DMS53 (cell line): ENCODE measurements at places on chromosomes 13 and 19.

DNA sequence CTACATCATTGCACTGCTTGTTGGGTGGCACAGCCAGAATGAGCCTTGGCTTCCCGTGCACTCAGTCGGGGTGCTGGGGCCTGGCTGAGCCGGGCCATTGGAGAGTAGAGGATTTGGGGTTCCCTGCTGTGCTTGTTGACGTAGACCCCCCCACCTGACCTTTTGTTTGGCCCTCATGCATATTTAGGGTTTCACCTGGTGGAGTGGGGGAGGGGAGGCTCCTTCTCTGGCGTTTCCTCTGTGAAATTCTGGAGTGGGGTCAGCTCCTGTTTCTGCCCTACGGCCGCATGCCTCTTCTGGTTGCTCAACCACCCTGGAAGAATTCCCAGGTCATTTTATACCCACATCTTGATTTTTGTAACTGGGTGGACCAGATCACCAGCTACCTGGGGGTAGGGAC lies 82.8 kb downstream of the SIPA1L3 start:
- DNase-seq = no peak

GRCh38 chr13:33231339-33231738 lies 54.2 kb downstream of the STARD13 start:
- DNase-seq = no peak

DNA sequence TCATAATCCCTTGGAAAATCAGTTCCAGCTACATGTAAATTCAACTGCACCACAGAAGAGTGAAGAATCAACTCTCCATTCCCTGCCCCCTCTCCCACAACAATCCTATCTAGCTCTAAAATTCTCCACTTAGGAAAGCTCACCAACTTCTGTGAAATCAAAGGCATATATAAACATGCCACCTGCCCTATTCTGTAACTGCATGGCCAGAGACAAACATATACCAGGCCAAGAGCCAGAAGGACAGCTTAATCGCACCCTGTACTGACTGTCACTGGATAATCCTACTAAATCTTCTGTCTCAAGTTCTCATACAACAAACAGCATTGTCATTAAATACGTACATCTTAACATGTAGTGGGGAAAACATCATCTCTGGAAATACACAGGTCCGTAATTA lies 58.2 kb upstream of the EEF1AKMT1 start:
- DNase-seq = no peak

DNA sequence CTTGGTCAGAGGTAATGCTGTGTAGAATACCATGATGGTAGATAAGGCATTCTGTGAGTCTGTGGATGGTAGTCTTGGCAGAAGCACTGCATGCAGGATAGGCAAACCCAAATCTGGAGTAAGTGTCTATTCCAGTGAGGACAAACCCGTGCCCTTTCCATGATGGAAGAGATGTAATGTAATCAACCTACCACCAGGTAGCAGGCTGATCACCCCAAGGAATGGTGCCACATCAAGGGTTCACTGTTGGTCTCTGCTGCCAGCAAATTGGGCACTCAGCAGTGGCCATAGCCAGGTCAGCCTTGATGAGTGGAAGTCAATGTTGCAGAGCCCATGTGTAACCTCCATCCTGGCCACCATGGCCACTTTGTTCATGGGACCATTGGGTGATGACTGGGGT lies 155.0 kb downstream of the RAP2A start:
- DNase-seq = peak; percentile 14

GRCh38 chr19:45005787-45006186 lies 4.5 kb downstream of the RELB start:
- no peak for DNase-seq

DNA sequence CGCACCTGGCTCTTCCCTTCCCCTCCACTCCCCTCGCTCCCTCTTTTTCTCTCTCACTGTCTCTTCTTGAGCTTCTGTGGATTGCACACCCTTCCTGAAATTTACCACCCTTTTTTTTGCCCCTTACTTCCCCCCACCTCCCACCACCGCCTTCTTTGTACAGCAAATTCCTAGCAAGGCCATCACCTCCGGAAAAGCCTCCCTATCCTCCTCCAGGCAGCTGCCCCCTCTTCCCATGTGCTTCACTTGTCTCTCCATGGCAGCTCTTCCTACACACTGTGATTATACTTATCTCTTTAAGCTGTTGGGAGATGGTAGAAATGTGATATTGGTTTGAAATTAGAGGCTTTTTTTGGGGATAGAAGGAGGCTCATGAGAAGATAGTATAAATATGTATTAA lies 28.3 kb upstream of the KCTD4 start:
- DNase-seq = no peak

DNA sequence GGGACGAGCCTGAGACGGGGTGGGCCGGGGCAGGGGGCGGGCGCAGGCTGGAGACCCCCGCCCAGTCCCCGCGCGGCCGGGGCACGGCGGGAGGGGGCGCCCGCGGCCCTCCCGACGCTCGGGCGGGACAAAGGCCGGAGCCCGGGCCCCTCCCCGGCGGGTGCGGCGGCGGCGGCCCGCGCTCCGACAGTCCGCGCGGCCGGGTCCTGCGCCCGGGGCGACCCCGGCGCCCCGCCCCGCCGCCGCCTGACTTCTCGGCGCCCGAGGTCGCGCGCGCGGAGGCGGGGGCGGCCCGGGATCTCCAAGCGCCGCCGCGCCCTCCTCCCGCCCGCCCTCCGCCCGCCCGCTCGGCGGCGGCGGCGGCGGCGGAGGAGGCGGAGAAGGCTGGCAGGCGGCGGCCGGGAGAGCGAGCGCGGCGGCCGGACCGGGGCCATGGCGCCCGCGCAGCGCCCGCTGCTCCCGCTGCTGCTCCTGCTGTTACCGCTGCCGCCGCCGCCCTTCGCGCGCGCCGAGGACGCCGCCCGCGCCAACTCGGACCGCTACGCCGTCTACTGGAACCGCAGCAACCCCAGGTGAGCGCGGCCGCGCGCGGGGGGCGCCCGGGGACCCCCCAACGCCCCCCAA lies at the start of gene EFNA2:
TSS of gene EFNA2 (plus strand) at position 137 of the 624 bp plus-strand sequence. CDS start at position 433, 296 bp downstream.
- DNase-seq = peak; percentile 49

- peak; percentile 22 for DNase-seq
These were observed 22.4 kb downstream of the ZNF329 start for GRCh38 chr19:58128041-58128685.

- peak; percentile 90 for DNase-seq
These were observed 540 bp downstream of the TMEM160 start for GRCh38 chr19:47047763-47048405.

- DNase-seq = peak; percentile 63
These were observed 3.5 kb downstream of the C19orf67 start for GRCh38 chr19:14081797-14082674.

GRCh38 chr13:59842507-59842906 lies 321.2 kb downstream of the DIAPH3 start:
- no peak for DNase-seq

DNA sequence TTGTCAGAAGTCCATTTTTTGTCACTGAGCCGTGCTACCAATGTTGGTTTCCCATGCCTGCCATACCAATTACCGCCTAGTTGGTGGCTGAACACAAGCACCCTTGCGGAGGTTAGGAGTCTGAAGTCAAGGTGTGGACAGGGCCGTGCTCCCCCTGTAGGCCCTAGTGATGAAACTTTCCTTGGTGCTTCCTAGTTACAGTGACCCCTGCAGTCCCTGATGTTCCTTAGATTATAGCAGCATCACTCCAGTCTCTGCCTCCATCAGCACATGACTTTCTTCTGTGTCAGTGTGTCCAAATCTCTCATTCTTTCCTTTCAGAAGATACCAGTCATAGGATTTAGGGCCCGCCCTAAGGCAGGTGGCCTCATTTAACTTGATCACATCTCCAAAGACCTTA lies 99.0 kb downstream of the MYO16 start:
- DNase-seq = no peak

DNA sequence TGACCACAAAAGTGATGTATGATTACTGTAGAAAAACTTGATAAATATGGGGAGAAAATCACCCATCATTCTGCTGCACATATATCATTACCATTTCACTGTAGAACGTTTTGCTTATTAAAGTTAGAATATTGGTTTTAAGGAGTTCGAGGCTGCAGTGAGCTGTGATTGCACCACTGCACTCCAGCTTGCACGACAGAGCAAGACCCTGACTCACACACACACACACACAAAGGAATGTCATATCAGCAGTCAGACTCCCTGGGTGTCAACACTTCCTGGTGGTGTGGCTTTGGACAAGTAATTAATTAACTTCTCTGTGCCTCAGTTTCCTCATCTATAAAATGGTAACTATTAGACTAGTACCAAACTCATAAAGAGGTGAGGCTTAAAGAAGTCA lies 11.3 kb upstream of the PNMA8A start:
- no peak for DNase-seq

GRCh38 chr19:831407-832369 lies 4.1 kb downstream of the AZU1 start:
- DNase-seq = no peak

DNA sequence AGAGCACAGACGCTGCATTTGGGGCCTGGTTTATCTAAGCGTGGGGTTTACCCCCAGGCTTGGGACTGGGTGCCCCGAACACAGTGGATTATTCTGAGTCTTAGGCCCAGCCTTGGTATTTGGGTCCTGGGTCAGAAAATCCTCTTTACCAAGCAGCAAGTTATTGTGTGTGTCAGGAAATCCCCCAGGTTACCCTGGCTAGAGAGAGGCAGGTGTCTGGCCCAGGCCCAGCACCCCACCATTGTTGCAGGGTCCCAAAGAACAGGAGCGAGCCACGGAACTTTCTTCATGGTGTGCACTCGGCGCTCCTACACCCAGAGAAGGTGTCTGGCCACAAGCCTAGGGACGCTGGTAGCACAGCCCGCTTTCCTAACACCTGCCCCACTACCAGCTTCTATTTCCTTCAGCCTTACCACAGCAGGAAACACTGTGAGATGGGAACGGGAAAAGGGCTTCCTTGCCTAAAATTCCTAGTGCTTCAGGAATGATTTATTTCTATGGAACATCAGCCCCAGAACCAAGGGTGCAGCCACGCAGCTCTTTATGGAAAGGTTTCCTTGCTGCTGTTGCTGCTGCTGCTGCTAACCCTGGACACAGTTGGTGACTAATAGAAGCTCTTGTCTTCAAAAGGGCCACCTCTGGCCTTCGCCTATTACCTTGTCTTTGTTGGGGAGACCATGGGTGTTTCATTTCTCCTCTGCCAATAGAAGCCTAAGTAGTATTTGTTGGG lies 7.4 kb upstream of the CDX2 start:
- DNase-seq = no peak

DNA sequence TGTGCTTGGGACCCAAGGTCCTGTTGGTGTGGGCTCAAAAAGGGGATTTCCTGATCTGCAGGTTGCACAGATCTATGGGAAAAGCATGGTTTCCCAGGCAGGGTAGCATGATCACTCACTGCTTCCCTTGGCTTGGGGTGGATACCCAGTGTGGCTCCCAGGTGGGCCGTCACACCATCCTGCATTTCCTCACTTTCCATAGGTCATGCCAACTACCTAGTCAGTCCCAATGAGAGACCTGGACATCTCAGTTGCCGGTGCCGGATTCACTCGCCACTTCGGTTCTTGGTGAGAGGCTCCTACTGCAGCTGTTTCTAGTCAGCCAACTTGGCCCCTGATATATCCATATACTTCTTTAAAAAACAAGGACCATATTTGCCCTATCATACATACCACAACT lies 503.0 kb downstream of the PCDH17 start:
- DNase-seq = no peak

DNA sequence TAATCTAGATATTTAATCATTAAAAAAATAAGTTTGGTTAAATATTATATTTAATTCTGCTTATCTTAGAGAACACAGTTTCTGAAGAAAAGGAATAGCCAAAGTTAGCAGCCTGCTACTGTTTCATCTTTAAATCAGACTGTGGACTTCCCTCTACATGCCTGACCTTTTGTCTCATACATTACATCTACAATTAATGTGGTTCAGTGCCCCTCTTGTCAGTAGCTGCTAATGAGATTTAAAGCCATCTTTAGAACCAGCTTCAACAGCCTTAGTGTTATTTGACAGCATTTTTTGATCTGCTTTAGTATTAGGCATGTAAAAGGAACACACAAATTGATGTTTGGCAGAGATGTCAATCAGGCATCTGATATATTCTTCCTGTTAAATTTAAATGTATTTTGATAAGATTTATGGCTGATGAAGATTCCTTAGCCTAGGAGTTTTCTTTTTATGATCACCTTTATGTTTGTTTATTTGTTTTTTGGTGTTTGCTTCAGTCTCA lies 1925.8 kb upstream of the PRR20A start:
- DNase-seq = no peak

- no peak for DNase-seq
These were observed 1545.1 kb upstream of the PCDH20 start for GRCh38 chr13:62960723-62961122.

DNA sequence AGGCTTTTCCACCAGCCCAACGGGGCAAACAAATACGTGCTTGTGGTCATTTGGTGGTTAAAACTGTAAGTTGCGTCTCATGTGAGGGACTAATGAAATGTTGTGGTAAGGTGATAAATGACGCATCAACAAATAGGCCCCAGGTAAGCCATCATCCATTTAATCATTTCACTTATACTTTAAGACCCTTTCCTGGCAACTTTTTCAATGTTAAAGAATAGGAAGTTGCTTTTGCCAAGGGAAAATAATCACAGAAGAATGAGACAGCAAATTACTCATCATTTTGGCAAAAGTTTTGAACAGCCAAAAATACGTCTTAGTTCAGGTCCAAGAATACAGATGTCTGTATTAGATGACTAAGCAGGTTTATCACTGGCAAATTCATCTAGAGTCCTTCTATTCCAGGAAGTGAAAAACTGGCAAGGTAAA lies 660.4 kb downstream of the SLITRK1 start:
- DNase-seq = no peak

DNA sequence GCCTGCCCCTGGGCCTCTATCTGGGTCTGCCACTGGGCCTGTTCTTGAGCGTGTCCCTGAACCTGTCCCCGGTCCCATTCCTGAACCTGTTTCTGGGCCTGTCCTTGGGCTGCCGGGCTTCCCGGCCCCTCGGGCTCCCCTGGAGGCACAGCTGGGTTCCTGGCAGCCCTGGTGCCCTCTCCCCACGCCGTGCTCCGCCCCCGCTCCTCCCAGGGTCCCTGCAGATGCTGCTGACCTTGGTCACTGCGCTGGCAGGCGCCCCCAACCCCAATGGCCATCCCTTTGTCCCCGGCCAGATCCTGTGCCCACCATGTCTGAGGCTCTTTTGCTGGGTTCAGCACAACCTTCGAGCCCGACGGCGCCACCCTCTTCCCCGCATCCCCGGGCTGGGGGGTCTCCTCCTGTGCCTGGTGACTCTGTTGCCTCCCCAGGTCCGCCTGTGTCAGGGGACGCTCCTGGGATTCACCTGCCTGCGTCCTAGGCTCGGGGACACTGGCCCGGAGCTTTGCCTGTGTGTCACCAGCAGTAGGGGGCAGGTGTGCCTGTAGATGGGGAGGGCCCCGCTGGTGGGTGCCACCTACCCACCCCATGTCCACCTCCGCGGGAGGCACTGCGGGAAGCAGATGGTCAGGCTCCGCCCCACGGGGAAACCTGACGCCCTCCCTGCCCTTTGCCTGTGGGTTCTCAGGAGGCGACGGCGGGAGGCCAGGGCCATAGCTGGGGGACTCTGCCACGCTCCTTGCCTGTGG lies 41.0 kb upstream of the GRTP1 start:
- DNase-seq = no peak

DNA sequence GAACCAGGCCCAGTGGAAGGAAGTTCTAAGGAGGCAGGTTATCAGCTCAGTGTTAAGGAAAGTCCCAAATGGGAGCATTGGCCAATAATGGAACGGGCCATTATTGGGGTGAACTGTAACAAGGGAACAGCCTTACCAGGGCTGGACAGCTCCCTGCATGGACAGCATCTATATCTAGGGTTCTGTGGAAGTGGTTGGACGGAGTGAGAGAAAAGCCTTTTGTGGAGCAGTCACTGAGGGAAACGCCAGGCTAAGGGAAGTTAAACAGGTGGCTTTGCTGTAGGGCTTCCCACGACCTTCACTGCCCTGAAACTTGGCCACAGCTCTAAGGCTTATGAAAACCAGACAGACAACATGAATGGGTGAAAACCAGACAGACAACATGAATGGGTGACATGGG lies 17.0 kb downstream of the POU2F2 start:
- peak; percentile 34 for DNase-seq
